Stimulated activated CD4-positive, alpha-beta T cell treated with anti-CD3 and anti-CD28 coated beads, TNF-alpha, amount 100 ng/mL, for 4 hours (primary cell): ENCODE measurements at places on chromosomes 2 and 18.

GRCh38 chr2:134301099-134301927 is 47.4 kb downstream of the MGAT5 start:
- DNase-seq = no peak

DNA sequence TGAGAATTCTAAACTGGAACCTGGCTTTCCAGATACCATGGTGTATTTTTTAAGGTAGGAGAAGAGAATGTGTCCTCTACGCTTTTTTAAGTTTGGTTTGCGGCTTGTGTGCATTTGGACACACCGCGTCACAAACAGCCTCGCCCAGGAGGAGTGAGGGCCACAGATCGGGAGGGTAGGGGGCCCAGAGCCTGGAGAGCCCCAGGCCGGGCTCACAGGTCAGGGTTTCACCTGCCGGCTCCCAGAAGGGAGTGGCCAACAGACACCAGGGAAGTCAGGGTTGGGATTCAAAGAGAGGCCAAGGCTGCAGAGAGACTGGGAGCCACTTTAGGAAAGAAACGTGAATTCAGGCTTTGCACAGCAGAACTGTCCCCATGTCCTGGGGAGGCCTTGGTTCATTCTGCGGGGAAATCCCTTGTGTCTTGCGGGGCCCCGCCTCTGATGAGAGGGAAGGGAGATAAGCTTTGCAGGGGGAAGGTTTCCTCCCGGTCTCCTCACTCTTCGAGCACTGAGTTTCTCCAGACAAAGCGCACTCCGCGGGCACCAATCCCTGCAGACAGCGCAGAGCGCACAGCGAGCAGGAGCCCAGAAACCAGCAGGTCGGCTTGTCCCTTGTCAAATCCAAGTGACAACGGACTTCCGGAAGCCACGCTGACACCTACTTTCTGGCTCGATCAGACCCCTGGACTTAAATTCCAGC is 2.0 kb upstream of the TUBB6 start:
- no peak for DNase-seq

GRCh38 chr18:9001209-9001608 is 101.3 kb upstream of the NDUFV2 start:
- DNase-seq = no peak

GRCh38 chr2:66344087-66344663 is 90.8 kb upstream of the MEIS1 start:
- no peak for DNase-seq

DNA sequence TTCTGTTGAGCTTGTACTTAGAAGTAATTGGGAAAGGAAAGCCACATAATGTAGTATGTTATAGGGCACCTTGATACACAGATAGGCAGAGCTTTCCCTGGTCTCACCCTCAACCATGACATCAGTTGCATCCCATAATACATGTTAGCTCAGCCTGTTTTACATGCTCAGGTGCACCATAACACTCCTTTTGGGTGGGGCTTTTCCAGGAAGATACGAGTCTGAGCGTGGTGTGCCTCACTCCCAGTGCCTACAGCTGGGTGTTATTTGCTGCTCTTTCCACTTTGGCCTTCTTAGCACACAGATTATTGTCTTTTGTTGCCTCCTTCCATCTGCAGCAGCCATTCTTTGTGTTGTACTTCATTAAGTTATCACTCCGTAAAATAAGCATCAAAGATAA is 11.9 kb downstream of the TTC39C start:
- no peak for DNase-seq

DNA sequence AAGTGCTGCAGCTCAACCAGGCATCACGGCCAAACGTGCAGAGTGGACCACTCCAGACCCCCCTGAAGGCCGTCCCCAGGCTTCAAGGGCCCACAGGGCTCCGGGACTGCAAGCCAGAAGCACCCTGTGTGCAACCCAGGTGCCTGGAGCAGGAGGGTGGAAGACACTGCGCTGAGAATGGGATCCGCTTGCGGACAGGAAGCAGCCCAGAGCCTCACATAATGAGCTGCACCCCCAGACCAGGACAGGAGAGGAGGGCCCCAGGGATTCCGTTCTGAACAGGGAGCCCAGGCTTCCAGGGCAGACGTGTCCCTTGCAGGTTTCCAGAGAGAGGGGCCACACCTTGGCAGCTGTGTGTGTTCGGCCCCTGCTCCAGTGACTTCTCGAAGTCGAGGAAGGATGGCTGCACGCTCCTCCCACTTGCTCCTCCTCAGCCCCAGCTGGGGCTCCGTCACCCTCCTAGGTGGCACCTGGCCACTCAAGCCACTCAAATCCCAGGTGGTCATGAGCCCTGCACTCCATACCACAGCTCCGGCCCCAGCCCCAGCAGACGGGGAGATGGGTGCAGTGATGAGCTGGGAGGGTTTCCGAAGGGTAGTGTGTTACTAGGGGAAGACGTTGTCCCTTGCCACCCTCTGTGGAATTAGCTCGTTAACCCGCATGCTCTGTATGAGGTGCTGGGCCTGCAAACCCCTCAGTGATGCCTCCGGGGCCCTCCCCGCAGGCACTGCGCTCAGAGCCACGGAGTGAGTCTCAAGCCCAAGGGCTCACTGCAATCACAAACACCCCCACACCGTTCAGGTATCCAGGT is 79.2 kb downstream of the NDUFA10 start:
- DNase-seq = no peak

- DNase-seq = no peak
Measured at GRCh38 chr2:239012228-239012627, 164.3 kb downstream of the TWIST2 start.

DNA sequence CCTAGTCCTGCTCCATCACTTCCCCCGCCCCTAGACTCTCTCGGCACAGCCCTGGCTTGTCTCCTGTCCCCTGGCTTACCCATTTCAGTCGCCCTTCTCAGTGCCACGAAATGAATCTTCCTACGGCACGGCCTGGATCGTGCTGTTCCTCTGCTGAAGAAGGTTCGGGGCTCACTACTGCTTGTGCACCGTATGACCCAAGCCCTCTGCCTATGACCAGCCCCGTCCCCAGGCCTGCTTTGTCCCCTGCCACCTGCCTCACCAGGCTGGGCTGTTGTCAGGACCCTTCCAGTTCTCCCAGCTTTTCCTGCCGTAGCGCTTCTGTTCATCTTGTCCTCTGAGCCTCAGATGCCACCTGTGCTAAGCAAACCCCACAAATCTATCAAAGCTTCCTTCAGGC is 13.9 kb downstream of the CHMP1B start:
- no peak for DNase-seq

- no peak for DNase-seq
Measured at GRCh38 chr18:35754464-35754863, 172.9 kb downstream of the GALNT1 start.

DNA sequence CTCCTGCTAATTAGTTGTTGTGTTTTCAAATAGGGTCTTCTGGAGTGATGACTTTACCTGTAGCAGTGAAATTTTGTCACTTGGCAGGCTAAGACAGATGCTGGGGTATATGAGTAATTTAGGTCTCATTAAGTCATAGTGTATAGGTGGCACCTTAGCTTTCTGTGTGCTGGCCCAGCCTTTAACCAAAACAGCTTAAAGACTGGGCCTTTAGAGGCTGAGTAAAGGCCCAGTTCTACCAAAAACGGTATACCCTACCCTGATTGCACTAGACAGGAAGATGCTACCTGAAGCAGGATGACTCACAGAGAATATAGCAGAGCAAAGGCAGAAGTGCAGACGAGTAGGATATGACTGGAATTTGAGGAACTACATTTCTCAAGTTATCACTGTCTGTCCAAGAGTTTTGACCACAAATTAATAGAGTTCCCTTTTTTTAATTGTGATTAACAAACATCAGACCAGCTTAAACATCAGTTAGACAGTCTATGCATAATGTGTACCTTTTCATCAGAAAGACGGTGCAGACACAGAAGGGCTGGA is 337.9 kb upstream of the SALL3 start:
- no peak for DNase-seq

DNA sequence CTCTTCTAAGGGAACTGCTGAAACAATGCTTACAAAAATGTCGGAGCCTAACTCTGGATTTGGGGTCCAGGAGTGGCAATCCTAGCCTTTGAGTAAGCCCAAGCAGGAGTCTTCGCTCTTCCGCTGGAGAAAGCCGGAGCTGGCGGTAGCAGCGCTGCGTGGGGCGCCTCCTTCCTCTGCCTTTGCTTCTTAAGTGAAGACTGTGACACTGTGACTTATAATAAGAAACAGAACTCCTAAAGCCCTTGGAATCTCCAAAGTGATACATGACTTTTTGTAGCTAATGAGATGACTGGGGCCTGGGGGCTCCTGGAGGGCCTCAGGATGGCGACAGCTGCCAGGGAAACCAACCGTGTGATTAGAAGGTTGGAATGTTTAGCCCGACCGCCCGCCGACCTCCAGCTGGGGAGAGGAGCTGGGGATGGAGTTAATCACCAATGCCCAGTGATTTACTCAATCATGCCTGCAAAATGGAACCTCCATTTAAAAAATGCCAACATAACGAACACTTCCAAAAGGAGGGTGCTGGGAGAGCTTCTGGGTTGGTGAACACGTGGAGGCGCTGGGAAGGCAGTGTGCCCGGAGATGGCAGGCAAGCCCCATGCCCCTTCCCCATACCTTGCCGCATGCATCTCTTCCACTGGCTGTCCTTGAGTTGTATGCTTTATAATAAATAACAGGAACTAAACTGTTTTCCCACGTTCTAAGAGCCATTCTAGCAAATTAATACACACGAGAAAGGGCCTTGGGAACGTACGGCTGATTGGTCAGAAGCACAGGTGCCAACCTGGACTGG is 29.0 kb upstream of the MAL start:
- no peak for DNase-seq

DNA sequence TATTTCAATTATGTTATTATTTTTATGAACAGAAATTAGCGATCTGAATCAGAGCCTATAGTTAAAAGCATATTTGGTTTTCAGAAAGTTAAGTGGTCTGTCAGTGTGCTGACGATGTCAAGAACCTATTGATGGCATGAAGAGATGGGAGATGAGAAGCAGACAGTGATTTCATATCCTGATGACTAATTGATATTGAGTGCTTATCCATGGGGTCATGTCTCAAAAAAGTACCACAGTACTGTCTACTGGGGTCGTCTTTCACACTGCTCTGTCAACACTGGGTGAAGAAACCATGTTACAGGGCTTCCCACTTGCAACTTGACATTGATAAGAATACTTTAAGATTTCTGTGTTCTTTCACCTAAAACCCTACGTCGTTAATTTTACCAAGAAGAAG is 297.1 kb downstream of the AFF3 start:
- DNase-seq = no peak

- DNase-seq = no peak
Measured at GRCh38 chr2:66836851-66837250, 401.9 kb downstream of the MEIS1 start.

DNA sequence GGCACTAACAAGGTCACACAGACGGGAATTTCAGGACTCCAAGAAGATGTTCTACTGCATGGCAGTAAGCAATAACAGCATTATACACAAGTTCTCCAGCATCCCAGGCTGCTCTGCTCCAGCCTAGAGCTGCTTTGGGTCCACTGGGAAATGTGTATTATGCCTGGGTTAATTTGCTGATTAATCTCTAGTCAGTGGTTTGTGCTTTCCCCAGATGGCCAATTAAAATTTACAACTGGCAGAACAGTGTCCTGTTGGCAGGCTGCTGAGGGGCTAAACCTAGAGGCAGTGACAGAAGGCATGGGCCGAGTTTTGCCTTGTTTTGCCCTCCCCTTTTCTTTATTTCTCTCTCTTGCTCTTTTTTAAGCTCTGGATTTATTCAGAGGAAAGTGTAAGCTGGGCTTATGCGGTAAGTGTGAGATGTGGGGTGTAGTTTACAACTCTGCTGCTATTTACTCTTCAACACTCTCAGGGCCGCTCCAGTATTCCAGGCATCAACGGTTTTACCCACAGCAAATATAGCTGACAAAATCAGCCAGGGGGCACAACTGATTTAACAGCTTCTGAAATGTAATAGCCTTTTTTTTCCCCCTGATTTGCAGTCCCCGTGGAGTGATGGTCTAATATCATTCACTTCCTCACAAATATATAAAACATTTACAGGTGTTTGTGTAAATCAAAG is 348.0 kb downstream of the GPD2 start:
- no peak for DNase-seq

DNA sequence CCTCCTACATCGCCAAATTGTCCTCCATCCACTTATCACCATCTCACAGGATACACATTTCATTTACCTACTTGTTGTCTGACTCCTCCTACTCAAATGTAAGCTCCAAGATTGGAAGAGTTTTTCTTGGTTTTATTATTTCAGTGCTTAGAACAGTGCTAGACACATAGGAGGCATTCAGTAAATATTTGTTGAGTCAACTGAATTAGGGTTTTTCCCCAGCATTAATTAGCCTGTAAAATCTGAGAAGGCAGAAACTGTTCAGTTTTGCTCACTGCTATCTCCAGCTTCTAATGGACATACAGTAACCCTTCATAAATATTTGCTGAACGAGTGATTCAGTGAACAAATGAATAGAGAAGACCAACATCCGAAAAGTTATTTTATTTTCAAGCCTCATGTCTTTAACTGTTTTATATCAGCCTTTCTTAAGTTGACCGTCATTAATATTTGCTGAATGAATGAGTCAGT is 800 bp downstream of the TTC21B start:
- DNase-seq = no peak

DNA sequence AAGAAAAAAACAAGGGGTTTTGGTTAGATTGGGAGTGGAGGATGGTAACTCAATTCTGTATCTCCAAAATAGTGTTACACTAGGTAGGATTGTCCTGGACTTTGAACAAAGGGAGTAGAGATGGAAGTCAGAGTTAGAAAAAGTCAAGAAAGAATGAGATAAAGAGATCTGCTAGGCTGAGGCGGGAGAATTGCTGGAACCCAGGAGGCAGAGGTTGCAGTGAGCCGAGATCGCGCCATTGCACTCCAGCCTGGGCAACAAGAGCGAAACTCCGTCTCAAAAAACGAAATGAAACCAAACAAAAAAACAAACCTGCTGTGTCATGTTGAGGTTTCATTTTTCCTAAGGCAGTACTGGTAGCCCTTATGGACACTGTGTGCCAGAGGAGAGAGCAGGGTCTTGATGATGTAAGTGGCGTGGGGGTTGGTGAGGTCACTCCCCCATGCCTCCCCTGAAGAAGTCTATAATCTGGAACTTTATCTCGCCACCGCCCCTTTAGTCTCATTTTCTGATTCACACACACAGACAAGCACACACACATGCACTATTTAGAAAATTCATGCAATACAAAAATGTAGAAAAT is 10.5 kb downstream of the DRC1 start:
- no peak for DNase-seq

DNA sequence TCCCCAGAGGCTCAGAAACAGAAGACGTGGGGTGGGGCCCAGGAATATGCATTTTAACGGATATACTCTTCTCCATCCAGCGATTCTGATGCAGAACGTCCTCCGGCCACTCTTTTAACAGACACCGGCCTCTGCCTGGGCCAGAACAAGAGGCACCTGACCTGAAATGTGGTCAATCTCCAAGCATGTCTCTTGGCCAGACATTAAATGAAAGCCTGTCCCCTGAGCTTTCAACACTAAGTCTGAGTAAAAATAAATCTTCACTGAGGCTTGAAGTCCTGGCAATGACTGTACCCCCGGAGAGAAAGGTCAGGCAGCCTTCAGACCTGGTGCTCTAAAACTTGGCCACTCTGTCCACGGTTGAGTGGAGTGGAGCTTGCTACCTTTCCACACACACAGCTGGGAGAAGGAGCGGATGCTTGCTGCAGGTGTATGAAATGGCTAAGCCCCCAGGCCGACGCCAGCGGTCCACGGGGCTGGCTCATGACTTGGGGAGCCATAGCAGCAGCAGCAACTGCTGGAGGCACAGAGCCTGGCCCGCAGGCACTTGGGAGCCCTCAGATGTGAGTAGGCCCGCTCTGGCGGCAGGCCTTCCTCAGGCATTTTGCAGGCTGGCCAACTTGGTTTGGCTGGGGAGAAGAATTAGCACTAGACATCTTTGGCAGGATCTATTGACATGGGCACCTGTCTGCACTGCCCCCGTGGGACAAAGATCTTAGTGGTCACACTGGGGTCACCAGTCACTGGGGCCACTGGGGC is 79.7 kb downstream of the TMEM17 start:
- DNase-seq = no peak
